A549 (cell line): ENCODE measurements at places on chromosomes 5 and 9.

GRCh38 chr9:72129271-72130156, 19.7 kb upstream of the GDA start:
- DNase-seq: no peak

GRCh38 chr9:4700932-4701331, 21.6 kb downstream of the CDC37L1 start:
- DNase-seq: no peak

DNA sequence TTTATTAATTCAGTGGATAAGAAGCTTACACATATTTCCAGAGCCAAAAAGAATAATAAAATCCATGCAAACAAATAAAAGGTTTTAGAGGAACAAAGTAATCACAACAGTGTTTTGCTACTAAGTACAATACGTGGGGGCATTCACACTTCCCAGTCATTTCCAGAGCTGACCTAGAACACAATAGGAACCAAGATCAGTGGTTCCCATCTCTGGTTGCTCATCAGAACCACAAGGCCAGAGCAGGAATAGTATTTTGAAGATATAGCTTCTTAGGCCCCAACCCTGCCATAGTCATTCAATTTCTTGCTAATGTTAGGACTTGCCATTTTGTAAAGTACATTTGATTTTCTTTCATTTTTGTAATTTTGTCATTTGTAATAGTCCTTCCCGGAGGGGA, 215.4 kb downstream of the NR3C1 start:
- no peak for DNase-seq

- DNase-seq: no peak
These were observed 214.1 kb upstream of the ADCY2 start for GRCh38 chr5:7181841-7182240.

- DNase-seq: peak; percentile 14
These were observed 46.9 kb upstream of the SYNPO start for GRCh38 chr5:150593593-150593992.

DNA sequence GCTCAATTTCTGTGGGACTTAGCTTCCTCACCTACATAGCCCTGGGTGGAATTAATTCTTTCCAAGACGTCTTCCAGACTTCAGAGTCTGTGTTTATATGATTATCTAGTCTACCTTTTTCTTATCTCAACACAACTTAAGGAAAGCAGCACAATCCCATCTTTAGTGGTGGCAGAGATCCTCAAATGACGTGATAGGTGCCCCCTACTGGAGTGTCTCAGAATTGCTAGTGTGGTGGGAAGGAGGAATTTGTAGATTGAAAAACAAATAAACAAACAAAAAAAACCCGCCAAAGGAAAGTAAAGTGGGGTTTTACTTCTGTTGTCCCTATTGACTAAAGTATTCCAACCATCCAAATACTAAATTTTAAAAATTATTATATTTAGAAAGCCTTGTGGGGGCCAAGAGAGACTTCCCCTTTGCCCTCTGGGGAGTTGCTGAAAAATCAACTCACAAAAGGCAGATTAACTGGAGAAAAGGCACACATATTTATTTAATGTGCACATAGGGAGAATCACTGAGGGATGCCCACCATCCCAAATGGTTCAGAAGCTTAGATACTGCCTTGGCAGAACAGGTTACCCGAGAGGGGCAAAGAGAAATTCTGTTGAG, 283.3 kb downstream of the TMEM167A start:
- DNase-seq: peak; percentile 11
